ENCODE measurements at places on chromosomes 3 and 15. TPM values are rescaled to one million over a fixed set of nuclear protein-coding genes. Genes with fewer than 3 reads are reported as not detected.

The FOXB1 gene
- 11.8 TPM for total RNA-seq

The EPHB1 gene
- 0.71 TPM for total RNA-seq

DNA sequence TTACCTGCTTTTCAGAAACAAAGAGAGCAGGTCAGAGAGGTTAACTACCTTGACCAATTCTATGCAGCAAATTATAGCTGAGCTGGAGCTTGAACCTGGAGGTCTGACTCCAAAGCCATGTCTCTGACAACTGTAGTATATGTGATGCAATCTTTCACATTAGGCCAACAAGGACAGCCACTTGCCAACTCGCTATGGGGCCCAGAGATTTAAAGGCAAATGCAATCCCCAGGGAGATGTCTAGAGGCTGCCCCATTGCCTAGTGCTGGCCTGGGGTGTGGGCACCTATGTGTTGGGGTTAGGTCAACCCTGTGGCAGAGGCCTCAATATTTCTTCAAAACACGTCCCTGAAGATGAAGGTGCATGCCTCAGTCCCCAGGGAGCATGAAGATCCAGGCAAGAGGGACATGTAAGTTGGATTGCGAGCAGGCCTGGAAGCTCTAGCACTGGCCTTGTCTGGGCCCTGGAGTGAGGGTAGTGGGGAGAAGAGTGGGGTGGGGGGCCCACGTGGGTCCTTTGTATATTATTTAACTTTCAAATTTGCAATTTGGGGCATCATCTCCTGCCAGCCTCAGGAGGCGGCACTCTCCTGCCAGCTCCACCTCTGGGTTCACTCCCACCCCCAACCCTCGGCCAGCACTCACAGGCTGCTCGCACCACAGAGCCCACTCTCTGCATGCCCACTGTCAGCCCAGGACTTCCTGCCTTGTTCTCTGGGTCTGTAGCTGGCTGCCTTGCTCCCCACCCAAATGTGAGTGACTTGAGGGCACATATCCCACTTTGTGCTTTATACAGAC is 64.3 kb downstream of the SLC12A8 start:
- H3K27ac ChIP-seq = no peak overlapping the region
- no peak overlapping the region for H3K4me3 ChIP-seq
- DNase-seq = no peak
- H3K27me3 ChIP-seq = peaks cover 55% of the 10 kb centered on the region
- no peaks in the 10 kb centered on the region for H3K36me3 ChIP-seq

- H3K4me1 ChIP-seq = no peaks in the 10 kb centered on the region
- H3K27ac ChIP-seq = no peak overlapping the region
- H3K27me3 ChIP-seq = peaks cover 14% of the 10 kb centered on the region
- no peak overlapping the region for H3K4me3 ChIP-seq
- no peak for DNase-seq
- H3K36me3 ChIP-seq = no peaks in the 10 kb centered on the region
Measured at GRCh38 chr3:149376718-149377407, 586 bp downstream of the TM4SF1 start.

DNA sequence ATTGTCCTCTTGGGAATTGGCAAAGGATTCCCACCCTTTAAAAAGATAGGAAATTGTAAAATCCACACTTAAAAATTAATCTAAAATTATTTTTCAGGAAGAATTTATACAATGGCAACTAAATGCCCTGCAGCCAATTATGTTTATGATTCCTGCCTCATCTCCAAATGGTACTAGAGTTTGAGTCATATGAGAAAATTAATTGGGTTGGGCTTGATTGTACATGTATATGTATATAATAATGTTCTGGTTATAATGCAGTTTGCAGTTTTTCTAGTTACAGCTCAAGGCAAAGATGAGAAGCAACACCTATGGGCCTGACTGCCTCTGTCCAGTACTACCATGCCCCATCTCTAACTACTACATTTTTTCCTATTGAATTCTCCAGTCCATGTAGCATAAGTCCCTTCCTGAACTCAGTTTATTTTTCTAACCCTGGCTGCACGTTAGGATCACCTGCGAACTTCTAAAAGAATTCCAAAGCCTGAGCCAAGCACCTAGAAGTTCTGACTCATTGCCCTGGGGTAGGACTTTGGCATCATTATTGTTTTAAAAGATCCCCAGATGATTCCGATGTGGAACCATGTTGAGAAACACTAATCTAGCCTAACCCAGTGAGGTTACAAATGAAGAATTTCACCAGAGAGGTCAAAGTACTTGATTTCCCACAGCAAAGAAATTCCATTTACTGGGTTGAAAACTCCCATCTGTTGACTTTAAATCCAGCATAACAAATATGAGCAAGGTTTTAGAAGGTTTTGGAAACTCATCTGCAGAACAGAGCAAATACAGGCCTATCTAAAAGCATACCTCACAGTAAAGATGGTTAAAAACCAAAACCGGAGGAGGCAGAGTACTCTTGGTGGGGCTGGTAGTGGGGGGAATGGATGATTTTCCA is 19.4 kb downstream of the TGFBR2 start:
- H3K4me1 ChIP-seq = peaks cover 79% of the 10 kb centered on the region
- H3K4me3 ChIP-seq = no peak overlapping the region
- H3K27me3 ChIP-seq = no peaks in the 10 kb centered on the region
- H3K27ac ChIP-seq = peak overlapping the region; percentile 68
- H3K36me3 ChIP-seq = peaks cover 54% of the 10 kb centered on the region
- DNase-seq = no peak

GRCh38 chr15:101810876-101811275 is 1.1 kb upstream of the OR4F15 start:
- H3K4me1 ChIP-seq = no peaks in the 10 kb centered on the region
- no peak overlapping the region for H3K4me3 ChIP-seq
- no peak for DNase-seq
- H3K27me3 ChIP-seq = peaks cover 5% of the 10 kb centered on the region
- H3K36me3 ChIP-seq = no peaks in the 10 kb centered on the region

The UMPS gene
- total RNA-seq = 52.8 TPM
